ENCODE measurements at places on chromosomes 2 and 18.

- DNase-seq: no peak
Observed at GRCh38 chr2:16067866-16068551, 127.7 kb downstream of the MYCN start.

GRCh38 chr2:104050656-104051242, 803.2 kb upstream of the POU3F3 start:
- no peak for DNase-seq

GRCh38 chr2:233838251-233838650, 16.1 kb downstream of the HJURP start:
- peak; percentile 38 for DNase-seq

GRCh38 chr2:125227843-125228392, 1202.8 kb downstream of the CNTNAP5 start:
- no peak for DNase-seq

DNA sequence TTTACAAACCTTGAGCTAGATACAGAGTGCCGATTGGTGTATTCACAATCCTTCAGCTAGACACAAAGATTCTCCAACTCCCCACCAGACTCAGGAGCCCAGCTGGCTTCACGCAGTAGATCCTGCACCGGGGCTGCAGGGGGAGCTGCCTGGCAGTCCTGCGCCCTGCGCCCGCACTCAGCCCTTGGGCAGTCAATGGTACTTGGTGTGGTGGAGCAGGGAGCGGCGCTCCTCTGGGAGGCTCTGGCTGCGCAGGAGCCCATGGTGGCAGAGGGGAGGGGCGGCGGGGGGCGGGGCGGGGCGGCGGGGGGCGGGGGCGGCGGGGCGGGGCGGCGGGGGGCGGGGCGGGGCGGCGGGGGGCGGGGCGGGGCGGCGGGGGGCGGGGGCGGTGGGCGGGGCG, 923.4 kb downstream of the SOCS6 start:
- DNase-seq: no peak

GRCh38 chr2:120510751-120511395, 164.9 kb downstream of the INHBB start:
- DNase-seq: no peak

DNA sequence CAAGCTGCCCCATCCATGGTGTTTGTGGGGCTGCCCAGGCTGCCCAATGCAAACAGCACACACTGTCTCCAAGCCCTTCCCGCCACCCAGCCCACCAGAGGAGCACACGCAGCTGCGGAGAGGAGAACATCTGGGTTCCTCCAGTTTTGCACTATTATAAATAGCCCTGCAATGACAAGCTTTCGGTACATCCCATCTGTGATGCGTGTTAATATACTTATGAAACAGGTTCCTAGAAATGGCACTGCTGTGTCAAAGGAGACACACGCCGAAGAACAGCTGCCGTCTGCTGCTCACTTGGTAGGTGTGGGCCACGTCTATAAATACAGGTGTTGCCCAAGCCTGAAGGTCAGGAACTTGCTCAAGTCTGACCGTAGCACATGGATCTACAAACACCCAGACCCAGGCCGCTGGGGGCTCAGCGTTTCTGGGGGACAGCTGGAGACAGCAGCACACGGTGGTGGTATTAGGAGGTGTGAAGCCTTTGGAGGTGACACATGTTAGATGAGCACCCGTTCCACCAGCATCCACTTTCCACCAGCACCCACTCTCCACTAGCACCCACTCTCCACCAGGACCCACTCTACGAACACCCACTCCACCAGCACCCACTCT, 34.3 kb downstream of the PXDN start:
- peak; percentile 44 for DNase-seq

DNA sequence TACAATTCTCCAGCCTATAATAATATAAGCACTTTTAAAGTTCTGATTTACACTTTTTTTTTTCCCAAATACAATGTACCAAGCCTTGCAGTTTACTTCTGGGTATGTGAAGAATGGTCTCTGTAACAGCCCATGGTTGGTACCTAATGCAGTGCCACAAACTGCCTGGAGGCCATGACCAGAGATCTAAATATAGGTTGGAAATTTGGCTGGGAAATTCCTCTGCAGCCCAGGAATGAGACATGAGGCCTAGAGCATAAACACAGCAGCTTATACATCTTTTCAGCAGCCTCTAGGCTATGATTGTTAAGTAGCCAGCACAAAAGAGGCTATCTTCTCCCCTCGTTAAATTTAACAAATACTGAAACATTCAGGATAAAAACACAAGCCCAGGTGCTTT, 432.0 kb upstream of the FAM98A start:
- peak; percentile 84 for DNase-seq

DNA sequence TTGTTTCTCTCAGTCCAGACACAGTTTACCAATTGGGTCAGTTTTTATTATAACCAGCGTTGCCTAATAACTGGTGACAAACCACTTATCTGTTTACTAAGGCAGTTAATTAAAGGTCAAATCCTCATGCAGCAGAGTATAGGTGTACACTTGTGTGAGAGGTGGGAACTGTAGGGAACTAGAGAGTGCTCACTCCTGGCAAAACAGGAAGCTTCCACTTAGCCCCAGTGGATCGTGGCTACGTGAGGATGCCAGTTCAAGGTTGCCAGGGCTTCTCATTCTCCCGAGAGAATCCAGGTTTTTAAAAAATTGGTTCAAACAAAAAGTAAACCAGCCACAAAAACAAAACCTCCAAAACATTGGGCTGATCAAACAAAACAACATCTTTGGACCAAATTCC, 8.1 kb downstream of the CYBRD1 start:
- no peak for DNase-seq

DNA sequence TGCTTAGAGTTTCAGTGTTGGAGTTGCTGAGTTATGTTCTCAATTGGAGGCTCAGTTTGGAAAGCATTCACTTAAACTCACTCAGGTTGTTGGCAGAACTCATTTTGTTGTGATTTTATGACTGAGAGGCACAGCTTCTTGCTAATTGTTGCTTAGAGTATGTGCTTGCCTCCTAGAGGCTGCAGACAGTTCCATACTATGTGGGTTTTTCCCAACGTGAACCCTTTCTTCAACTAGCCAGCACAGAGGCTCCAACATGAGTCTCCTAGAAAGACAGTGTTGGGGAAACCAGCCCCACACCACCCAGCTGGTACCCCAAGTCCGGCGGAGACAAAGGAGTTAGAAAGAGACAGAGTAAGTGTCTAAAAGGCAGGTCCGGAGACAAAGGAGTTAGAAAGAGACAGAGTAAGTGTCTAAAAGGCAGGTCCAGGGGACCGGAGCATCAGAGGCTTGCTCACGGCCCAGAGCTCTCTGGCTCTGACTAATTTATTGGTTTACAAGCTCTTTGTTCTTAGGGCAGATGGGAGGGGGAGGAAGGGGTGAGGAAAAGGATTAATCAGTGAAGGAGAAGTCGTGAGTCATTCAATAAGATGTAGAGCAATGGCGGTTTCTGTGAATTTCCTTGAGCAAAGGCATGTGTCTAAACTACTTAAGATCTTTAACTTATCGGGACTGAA, 999.7 kb upstream of the LRRTM1 start:
- DNase-seq: peak; percentile 90

- DNase-seq: peak; percentile 85
Observed at GRCh38 chr18:23856466-23857163, 157.9 kb upstream of the TTC39C start.

DNA sequence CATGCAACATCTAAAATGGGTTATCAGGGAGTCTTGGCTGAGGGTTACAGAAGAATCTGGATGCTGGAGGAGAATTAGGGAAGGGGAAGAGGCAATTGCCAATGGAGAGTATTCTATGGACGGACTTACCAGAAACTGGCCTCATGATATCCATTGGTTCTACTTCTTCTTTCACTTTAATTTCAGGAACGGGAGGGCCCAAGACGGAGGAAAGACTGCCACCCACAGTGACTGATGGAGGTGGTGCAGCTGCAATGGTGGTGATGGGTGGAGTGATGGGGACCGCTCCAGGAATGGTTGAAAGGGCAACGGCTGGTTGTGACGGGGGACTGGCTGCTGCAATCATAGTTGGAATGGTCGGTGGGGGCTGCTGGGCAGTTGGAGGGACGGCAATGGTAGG, 69.1 kb upstream of the AMMECR1L start:
- DNase-seq: no peak

DNA sequence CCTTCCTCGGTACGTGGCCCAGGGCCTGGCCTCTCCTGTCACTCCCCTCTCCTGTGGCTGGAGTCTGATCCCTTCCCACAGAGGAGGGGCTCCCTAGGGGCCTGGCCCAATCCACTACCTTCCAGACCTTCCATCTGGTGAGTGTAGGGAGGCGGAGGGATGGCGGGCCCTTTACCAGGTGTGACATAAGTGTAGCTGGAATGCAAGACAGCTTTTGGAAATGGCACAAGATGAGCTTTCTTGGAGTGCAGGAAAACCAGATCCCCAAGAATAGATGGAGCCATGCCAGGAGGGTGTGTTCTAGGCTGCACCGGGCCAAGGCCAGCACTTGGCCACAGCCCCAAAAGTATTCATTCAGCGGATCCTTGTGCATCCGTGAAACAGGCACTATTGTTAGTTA, 30.1 kb downstream of the IGFBP5 start:
- peak; percentile 89 for DNase-seq

DNA sequence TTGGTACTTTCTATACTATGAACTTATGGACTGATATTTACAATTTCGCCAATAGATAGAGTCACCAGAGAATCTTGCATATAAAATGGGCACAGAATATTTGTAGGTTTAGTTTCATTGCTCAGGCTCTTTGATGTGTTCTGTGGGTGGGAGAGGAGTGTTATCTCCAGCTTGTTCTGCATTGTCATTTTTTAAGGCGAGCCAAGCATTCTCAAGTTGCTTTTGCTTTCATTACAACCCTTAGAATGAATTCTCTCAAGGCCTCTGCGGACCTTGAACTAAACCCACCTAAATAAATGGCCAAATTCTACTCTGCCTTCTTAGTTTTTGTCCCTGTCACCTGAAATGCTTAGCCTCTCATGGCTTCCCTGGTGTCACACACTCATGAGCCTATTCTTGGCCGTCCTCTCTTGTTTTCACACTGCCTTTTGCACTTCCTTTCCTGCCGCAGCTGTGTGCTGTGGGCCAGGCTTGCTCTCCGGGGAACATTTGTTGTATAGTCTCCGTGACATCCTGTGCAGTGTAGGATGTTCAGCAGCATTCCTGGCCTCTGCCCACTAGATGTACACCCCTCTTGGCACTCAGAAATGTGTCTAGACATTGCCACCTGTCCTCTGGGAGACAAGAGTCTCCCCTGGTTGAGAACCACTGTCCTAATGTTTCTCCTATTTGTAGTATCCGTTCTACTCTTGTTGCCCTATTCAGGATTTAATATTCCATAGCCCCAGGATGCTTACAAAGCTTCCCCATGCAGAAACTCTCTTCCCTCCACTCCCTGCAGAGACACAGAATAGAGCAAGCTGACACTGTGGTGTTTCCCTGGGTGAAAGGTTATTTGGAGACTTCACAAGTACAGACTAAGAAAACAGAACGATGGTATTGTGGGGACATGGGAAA, 255.6 kb downstream of the PTPRM start:
- no peak for DNase-seq

DNA sequence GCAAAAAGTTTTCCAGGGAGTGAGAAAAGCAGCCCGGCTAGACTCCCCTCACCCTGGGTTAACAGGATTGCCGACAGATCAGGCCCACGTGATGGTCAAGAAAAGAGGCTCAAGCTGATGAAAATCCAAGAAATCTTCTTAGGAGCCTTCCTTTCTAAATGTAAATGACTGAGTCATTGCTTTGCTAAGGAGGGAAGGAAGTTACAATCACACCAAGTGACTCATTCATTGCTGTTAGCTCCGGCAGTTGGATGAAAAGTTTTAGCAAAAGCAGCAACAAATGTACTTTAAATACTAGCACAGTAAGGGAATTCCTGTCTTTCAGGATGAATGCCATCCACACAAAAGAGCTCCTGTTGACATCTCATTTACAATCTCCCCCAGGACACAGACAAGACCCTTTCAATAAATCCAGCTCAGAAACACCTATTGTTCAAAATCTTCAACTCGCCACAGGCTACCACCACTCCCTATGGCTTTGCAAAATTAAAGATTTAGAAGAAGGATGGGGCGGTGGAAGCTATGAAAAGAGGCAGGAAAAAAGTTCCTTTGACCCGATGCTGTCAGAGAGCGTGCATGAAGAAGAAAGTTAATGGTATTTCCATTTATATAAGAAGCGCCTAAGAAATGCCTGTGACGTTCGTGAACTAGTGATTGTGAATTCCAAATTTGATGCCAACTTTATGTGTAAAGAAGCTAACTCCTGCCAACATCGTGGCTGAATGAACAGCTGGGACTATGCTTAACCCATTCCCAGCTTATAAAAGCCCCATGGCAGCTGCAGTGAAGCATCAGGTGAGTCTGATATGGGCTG, 153.7 kb downstream of the TGIF1 start:
- peak; percentile 85 for DNase-seq

- DNase-seq: peak; percentile 32
Observed at GRCh38 chr2:120625865-120626560, 109.7 kb upstream of the GLI2 start.
